Stimulated activated naive CD8-positive, alpha-beta T cell treated with anti-CD3 and anti-CD28 coated beads, Interleukin-15, amount 100 ng/mL, for 72 hours (primary cell): ENCODE measurements at places on chromosomes 1 and 21.

DNA sequence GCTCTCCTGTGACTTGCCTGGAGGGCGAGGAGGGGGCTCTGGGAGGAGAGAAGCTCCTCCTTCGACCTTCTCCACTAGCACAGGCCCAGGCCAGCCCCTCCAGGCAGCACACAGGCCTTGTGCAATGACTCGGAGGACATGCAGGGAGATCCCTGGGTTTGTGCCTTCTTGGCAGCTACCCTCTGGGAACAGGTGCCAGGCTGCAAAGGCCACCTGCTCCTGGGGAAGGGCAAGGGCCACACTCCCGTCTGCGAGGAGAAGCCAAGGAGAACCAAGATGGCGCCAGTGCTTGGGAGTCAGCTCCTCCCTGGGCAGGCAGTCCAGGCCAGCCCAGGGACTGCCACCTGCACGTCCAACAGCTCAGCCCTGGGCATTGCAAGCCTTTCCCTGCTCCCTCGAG is 15.3 kb downstream of the CASZ1 start:
- DNase-seq, result no peak

GRCh38 chr1:16199700-16200099 is 12.8 kb downstream of the ARHGEF19 start:
- no peak for DNase-seq

- DNase-seq, result no peak
Observed at GRCh38 chr1:215132156-215132555, 49.6 kb downstream of the KCNK2 start.

DNA sequence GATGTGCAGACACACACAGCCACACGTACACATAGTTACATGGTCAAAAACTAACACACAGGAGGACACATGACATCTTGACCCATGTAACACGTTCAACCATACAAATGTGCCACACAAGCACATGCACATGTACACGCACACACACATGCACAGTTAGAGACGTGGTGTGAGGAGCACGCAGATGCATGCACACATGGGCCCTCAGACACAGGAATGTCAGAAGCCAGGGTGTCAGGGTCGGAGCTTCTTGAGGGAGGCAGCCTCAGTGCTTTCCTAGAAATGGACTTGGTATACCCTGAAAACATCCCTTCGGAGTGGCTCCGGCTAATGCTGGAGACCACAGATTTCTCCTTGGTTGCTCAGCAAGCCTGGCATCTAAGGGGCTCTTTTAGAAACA is 114.3 kb downstream of the DMRTB1 start:
- no peak for DNase-seq

GRCh38 chr1:184296466-184297243 is 90.2 kb upstream of the C1orf21 start:
- no peak for DNase-seq
